HT1080 (cell line): ENCODE measurements at places on chromosomes 16 and 17.

DNA sequence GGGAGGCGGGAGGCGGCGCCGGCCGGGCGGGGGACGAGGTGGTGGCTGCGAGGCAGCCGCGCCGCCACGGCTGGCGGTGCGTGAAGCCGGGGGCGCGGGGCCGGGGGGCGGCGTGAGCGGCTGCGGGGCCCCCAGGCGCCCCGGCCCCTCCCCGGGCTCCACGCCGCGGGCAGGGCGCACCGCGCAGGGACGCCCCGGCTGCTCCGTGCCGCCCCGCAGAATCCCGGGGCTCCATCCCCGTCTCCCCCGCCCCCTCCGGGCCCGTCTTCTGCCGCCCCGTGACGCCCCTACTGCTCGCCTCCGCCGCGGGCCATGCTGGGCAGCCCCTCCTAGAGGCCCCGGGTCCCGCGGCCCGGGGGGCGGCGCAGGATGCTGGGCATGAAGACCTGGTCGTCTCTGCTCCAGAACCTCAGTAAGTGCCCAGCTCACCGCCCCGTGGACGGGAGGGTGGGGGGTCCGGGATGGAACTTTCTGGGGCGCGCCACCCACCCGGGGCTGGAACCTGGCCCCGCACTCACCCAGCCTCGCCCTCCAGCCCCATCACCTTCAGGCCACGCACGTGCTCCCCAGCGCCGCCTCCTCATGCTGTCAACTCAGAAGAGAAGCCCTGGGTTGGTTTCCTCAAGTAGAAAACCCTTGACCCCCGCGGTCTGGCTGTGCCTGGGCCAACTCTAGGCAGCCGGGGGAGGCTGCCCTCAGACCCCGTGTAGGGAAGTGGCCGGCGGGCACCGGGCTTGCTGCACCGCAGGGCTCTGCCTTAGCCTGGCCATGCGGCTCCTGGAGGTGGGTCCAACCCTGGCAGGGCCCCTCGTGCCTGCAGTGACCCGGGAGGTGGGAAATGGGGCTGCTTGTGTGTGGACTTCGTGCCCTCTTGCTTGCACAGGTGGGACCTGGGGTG, 150.2 kb upstream of the GSE1 start:
- DNase-seq, result no peak

DNA sequence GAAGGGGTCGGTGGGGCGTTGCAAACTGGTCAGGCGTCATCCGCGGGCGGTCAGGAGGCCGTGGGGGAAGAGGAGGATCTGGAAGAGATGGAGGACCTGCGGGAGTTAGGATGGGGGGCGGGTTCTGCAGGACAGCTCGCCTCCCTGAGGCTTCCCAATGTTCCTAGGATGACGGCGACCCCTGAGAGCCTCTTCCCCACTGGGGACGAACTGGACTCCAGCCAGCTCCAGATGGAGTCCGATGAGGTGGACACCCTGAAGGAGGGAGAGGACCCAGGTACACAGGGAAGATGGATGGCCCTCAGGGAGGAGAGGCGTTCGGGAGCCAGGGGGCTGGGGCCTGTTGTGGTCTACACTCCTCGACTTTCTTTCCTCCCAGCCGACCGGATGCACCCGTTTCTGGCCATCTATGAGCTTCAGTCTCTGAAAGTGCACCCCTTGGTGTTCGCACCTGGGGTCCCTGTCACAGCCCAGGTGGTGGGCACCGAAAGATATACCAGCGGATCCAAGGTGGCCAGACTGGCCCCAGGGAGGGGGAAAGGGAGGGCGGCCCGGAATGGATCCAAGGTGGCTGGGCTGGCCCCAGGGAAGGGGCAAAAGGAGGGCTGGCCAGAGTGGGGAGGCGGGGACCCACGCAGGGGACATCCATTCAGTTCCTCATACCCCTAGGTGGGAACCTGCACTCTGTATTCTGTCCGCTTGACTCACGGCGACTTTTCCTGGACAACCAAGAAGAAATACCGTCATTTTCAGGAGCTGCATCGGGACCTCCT, 839 bp downstream of the PLD2 start:
- DNase-seq, result no peak

GRCh38 chr16:81238296-81239011, at the start of gene BCO1:
Gene BCO1, plus strand, starts transcription at chr16:81238689. Its CDS starts 220 bp downstream, at chr16:81238909.
- DNase-seq, result peak; percentile 76

DNA sequence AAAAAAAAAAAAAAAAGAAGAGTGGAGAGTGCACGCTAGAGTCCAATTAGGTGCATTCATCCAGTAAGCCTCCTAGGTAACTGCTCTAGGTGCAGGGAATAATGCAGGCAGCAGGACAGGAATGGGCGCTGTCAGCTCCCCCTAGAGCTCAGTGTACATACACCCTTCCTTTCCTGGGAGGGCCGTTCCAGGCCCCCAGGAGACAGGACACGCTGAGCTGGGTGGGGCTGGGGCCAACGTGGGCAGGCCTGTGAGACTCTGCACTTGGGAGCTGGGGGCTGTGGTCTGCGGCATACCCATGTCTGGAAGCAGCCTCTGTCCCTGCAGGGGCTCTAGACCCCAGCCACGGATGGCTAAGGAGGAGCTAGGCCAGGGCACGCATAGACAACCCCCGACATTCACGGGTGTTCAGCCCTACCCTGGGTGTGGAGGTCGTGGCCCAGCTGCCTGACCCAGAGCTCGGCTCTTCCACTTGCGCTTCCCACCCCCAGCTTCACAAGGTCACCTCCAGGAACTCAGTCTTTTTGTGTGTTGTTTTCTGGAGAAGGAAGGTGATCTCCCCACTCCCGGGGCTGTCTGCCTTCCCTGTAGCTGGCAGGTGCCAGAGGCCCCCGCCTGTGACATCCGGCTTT, 1.0 kb upstream of the ANTKMT start:
- DNase-seq, result peak; percentile 67

DNA sequence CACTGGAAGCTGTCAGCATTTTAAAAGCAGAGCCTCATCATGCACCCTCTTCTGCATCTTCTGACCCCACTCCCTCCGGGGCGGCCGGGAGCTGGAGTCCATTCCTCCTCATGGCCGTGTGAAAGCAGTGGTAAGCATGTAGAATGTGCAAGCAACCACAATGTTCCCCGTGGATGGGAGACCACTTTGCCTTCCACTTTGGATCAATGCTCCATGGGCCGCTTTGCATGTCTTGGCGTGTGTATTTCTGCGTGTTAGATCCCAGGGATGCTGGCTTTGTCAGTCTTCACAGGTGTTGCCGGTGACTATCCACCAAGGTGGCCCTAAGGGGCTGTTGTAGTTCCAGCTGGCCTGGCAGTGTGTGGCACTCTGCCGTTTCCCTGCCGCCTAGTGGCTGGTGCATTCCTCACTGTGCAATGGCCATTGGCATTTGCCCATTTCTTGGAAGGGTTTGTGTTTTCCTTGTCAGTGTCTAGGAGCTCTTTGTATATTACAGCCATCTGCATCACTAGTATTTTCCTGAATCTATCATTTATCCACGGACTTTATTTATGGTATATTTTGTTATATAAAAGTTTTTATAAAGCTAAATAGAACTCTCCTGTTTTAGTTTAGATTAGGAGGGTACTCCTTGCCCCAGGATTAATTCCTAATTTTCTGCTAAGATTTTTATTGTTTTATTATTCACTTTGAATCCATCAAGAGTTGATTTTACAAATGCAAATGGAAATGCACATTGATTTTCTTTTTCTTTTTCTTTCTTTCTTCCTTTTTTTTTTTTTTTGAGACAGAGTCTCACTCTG, 5.8 kb upstream of the ALDH3A1 start:
- DNase-seq, result peak; percentile 62

DNA sequence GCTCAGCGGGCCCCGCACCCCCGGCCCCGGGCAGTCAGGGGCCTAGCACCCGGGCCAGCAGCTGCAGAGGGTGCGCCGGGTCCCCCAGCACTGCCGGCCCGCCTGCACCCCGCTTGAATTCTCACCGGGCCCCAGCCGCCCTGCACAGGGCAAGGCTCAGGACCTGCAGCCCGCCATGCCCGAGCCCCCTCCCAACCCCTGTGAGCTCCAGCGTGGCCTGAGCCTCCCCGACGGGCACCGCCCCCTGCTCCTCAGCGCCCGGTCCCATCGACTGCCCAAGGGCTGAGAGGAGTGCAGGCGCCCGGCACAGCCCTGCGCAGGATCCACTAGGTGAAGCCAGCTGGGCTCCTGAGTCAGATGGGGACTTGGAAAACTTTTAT, 1.7 kb upstream of the BRCA1 start:
- no peak for DNase-seq

GRCh38 chr16:30893744-30894539, at the start of gene BCL7C:
Gene BCL7C, minus strand, starts transcription at chr16:30894077. Its CDS starts 133 bp downstream, at chr16:30893944.
- DNase-seq, result peak; percentile 77

DNA sequence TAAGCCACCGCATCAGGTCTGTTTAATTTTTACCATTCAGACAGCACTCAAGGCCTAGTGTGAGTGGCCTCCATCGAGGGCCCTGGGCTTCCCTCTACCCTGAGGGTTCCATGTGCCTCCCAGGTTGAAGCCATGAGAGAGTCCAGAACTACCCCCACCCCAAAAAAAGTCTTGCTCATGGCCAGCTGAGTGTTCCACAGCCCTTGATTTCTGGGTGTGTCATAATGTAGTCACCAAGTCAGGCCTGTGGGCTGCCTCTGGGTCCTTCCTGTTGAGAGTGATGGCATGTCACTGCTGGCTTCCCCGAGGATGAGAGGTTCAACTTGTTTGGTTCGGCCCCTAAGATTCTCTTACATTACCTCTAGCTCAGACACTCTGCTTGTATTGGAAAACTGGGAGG, 100.6 kb downstream of the PITPNC1 start:
- peak; percentile 78 for DNase-seq

DNA sequence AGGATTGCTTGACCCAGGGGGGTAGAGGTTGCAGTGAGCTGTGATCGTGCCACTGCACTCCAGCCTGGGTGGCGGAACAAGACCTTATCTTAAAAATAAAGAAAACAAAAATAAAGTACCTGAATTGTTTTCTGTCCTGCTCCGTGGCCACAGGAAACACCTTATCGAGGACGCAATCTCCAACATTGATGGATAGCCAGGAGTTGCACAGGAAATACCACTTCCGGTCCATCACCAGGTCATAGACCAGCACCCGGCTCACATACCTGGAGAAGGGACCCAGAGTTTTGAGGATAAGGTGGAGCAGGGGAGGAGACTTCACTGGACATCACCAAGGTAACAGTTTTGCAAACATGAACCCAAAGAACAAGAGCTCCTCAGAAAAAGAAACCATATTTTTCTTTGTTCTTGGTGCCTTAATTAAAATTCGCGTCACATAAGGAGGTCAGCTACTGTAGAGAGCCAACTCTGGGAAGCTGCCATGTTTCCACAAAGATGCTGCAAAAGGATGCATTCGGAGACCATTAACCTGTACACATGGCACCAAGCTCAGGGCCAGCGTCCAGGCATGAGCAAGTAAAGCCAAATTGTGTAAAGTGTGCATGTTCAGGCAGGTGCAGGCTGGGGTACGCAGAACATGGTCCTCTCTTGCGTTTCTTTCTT, 55.6 kb upstream of the GCSH start:
- DNase-seq, result no peak

GRCh38 chr16:30621765-30622164, 11.6 kb upstream of the ZNF689 start:
- DNase-seq, result peak; percentile 92

- DNase-seq, result no peak
These were observed 142.1 kb downstream of the SLC39A11 start for GRCh38 chr17:72950242-72950931.
